Fibroblast of pulmonary artery (primary cell): ENCODE measurements at places on chromosomes 5 and 9.

DNA sequence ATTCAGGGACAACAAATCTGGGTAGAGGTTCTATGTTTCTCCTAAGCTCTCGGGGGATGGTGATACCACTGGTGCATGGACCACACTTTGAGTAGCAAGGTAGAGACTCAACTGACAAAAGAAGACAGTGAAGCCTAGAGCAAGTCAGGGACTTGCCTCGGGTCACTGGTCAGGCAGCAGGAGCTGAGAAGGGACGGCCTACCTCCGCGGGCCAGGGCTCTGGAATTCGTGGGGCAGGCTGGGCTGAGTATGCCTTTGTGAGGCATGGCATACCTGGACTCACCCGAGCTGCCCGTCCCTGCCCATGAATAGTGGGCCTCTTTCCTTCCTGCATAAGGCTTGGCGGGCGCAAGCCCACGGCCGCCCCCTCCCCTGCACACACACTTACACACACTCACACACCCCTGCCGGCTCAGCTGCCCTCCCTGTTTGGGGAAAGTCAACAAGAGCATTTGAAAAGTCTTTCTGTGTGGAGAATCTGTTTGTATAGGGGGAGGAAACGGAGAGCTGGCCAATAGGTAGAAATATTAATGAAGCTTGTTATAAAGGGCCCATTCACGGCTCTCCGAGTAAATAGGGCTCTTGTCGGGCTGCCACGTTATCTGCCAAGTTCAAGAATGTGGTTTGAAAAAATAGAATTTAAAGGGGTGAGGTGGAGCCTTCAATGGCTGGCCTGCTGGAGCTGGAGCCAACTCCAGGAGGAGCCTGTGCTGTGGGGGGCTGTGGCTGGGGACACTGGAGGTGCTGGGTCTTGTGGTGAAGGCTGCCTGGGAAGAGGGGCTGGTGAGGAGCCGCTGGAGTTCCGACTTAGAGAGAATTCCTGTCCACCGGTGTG lies 19.1 kb upstream of the KIF12 start:
- DNase-seq = no peak

GRCh38 chr5:95241-95980 lies 3.4 kb downstream of the PLEKHG4B start:
- no peak for DNase-seq

DNA sequence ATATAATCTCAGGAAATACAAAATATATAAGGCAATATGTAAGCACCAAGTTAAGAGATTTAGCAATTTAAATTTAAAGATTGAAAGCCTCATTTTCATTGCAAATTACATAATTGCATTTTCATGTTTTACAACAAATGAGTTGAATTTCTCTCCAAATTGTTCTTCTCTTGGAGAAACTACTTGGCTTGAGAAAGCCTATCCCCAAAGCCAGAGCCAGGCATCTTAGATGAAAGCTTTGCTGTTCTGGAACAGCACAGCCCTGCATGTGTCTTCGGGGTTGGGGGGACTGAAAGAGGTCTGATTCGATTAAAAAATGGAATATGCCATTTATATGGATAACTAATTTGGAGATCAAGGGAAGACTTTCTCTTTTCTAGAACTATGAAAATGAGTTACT lies 212.0 kb downstream of the PARP8 start:
- no peak for DNase-seq

- DNase-seq = no peak
Observed at GRCh38 chr5:96763026-96763425, 44.7 kb downstream of the ERAP1 start.

- DNase-seq = no peak
Observed at GRCh38 chr5:128263357-128263756, 179.8 kb downstream of the SLC12A2 start.

GRCh38 chr5:96896806-96897205 lies 20.5 kb downstream of the ERAP2 start:
- no peak for DNase-seq

DNA sequence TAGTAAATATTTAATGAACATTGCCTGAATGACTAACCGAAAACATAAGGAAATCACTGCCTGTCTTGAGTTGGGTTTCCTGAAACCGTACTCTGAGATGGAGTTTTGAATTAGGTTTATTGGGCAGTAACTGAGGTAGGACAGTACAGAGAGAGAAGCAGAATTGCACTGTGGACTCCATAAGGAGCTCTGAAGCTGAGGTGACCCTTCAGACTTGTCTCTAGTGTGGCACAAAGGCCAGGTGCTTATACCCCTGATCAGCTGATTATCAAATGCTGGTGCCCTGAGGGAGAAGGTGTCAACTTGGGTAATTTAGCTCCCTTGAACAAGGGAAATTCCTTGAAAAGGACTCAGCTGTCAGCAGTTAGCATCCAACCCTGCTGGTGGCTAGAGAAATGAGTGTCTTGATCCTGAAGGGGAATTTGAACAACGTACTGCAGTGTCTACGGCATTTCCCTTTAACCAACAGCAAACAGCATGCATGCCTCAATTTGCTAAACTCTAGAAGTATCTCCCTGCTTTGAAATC lies 135.0 kb upstream of the SMARCA2 start:
- no peak for DNase-seq

DNA sequence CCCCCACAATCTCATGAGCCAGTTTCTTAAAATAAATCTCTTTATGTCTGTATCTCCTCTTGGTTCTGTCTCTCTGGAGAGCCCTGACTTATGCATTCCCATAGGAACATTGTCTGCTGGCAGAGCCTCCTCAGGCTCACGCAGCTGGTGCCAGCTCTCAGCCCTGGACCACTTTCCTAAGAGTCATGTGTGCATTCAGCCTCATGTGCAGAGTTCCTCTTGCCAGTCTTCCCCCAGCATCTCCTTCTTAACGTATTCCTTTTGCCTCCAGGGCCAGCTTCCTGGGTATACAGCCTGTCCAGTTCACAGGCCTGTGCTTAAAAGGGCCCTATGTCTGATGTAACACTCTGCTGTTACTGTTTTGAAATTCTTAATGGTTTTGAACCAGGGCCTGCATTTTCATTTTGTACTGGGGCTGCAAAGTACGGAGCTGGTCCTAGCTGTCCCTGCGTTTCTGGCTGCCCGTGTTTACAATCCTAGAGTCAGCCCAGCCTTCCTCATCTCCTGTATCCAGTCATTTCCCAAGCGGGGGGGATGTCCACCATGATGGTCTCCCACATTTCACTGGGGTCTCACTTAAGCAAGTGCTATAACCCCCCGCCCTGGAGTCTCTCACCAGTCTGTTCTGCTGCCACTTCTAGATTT lies 18.1 kb downstream of the ANKRD33B start:
- DNase-seq = no peak

- DNase-seq = no peak
Observed at GRCh38 chr9:93669116-93669957, 93.0 kb downstream of the PHF2 start.
